D341Med (cell line): ENCODE measurements at places on chromosomes 4 and X.

DNA sequence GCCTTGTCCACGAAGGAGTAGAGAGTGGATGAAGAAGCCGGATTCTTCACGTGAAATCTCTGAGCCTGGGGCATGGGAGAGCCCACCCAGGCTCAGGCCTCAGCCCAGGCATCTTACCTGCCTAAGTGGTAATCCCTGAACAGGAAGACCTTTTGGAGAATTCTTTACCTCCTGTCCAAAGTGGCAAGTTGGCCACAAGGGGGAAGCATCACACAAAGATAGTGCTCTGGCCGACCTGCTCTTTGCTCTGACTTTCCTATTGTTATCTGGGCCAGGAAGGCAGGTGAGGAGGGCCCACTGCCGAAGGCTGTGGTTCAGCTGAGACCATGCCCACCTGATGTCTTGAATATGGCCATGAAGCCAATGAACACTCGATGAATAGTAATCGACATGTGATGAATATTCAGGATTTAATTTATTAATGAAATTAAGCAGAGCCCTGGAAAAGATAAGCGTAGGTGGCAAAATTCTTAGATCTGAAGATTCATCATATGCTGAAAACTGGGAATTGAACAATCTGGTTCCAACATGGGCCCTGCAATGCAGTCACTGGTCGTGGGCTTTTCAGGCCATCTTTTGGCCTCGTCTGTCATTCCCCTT is 93.8 kb downstream of the PDGFRA start:
- peak; percentile 65 for DNase-seq

- DNase-seq = no peak
Observed at GRCh38 chr4:56806666-56807065, 14.8 kb downstream of the SPINK2 start.

GRCh38 chrX:153394612-153395011 is 6.5 kb downstream of the PNMA6E start:
- DNase-seq = no peak

- DNase-seq = no peak
Observed at GRCh38 chr4:152164561-152164960, 371.3 kb downstream of the FBXW7 start.

DNA sequence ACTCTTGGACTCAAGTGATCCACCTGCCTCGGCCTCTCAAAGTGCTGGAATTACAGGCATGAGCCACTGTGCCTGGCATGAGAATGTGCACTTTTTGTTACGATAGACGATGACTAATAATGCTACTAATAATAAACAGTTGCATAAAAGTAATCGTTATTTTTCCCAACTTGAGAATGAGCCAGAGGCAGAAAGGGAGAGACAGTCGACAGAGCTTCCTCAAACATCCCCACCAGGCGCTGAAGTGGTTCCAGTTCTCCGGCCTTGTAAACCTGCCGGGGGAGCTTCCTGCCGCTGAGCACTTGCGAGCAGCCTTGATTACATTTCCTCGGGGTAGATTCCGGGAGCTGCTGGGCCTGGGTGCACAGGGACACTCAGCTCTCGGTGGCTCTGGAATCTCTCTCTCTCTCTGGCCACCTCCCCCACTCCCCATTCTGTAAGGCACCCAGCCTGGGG is 8.9 kb upstream of the HTRA3 start:
- DNase-seq = no peak

DNA sequence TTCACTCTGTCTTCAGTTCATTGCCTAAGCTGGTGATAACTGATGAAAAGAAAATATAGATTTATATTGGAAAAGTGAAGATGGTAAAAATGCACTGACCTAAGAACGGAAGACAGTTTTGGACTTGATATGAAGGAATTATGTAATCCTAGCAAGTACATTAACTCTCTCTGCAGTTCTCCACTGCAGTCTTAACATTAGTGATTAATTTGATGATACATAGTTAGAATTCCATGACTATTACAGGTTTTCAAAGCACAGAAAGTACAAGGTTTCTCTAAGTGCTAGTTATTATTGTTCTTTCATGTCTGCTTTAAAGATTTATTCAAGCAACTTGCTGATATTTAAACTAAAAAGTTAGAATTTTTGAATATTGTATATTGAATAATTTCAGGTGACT is 1591.7 kb upstream of the ADGRL3 start:
- DNase-seq = no peak

DNA sequence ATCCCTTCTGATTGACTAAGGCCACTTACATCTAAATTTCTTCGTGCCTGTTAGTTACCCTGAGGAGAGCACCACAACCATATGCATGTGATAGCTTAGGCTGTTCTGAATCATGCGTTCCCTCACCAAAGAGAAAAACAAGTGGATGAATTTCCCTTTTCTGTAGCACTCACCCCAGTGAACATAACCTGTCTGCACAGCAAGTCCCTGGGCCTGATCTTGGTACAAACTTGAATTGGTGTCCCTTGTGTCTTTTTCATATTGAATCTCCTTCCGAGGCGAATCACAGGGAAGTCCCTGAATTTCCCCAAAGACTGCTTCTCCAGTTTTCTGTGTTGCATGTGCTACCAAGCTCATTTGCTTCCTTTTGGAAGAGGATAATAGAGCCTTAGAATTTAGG is 100.4 kb downstream of the KLHL8 start:
- no peak for DNase-seq

GRCh38 chrX:57651169-57651919 is 28.7 kb downstream of the NLRP2B start:
- DNase-seq = no peak

- DNase-seq = no peak
Observed at GRCh38 chrX:6041630-6042029, 187.0 kb downstream of the NLGN4X start.

DNA sequence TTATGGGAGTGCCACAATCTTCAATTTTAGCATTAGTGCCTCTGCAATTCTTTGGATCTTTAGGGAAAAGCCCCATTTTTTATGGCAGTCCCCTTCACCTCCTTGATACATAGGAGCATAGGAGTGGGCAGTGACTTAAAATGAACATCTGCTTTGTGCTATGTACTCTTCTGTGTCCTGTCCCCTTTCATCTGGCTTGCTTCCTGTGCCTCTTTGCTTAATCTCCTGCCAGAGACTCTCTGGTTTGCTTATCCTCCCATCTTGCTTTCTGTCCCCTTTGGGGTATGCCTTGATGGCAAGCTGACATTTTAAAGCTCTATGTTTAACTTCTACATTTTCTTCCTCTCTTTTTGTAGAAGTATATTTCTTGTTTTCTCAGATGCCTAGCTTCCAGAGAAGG is 12.3 kb downstream of the PGK1 start:
- DNase-seq = no peak

- DNase-seq = no peak
Observed at GRCh38 chr4:136283977-136284376, 1248.3 kb downstream of the PCDH18 start.

- no peak for DNase-seq
Observed at GRCh38 chrX:65726715-65727114, 59.3 kb downstream of the MSN start.

DNA sequence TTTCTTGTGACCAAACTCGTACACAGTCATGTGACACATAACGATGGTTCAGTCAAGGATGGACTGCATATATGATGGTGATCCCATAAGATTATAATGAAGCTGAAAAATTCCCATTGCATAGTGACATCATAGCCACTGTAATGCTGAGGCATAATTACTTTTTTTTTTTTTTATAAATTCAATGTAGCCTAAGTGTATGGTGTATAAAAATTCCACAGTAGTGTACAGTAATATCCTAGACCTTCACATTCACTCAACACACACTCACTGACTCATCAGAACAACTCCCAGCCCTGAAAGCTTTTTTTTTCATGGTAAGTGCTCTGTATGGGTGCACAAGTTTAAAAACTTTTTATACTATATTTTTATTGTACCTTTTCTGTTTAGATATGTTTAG is 105.0 kb downstream of the AREG start:
- no peak for DNase-seq

GRCh38 chr4:186920483-186920882 is 196.8 kb upstream of the FAT1 start:
- DNase-seq = no peak

DNA sequence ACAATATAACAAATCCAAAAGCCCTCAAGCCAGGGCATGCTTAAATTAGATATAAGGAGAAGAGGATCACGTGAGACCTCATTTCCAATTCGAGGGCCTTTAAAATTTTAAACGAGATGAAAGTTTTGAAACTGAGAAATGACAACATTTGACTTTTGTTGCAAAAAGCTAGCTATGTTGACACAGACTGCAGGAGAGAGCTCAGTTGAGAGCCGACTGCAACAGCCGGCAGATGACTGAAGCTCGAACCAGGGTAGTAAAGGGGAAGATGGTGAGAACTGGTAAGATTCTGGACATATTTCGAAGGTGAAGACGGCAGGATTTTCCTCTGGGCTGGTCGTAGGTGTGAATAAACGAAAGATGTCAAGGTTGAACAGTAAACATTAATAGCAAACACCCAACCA is 773 bp downstream of the PRMT9 start:
- peak; percentile 41 for DNase-seq

DNA sequence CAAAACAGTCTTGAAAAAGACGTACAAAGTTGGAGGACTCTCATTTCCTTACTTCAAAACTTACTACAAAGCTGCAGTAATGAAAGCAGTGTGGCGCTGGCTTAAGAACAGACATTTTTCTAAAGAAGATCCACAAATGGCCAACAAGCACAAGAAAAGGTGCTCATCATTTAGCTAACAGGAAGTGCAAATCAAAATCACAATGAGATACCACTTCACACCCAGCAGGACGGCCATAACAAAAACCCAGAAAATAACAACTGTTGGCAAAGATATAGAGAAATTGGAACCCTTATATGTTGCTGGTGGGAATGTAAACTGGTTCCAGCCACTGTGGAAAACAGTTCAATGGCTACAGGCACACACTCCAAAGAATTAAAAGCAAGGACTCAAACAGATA is 3.3 kb downstream of the PDZD4 start:
- DNase-seq = no peak

GRCh38 chrX:103730796-103731493 is 20.2 kb downstream of the TMEM31 start:
- DNase-seq = peak; percentile 45

DNA sequence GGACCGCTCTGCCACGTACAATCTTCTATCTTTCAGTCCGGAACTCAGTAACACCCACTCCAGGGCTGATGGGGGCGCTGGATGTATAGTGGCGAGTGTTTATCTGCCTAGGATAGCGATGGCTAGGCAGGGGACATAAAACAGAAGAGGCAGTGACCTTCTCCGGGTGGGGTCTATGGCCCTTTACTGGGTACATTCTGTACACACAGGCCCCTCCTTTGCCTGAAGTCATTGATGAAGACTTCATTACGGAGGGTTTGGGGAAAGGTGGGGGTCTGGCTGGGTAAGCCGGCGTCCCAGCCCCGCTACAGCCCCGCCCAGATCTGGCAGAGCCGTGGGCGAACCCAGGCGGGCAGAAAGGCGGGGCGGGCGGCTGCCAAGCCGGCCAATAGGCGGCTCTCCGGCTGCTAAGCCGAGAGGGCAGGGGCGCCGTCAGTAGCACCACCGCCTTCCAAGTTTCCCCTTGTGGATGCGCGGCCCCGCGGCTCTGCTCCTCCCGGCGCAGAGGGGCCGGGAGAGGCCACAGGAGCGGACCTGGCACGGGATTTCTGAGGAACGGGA is at the start of gene CHST7:
CHST7 (plus strand) TSS at position 435 of the 561 bp plus-strand sequence. CDS start 167 bp downstream, outside the sequence.
- peak; percentile 87 for DNase-seq

DNA sequence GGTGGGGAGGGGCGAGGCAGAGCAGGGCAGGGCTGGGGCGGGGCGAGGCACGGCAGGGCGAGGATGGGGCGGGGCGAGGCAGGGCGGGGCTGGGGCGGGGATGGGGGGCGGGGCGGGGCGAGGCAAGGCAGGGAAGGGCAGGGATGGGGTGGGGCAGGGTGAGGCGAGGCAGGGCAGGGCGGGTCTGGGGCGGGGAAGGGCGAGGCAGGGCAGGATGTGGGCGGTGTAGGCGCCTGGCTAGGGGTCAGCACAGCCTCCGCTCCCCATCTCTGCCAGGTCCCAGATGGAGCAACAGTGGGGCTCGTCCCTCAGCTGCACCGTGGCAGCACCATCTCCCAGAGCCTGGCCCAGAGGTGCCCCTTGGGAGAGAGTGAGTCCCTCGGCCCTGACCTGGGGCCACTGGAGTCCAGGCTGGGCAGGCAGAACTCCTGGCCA is 4.2 kb upstream of the SRPK3 start:
- peak; percentile 47 for DNase-seq

- no peak for DNase-seq
Observed at GRCh38 chrX:120021927-120022326, 55.6 kb downstream of the RHOXF2B start.

DNA sequence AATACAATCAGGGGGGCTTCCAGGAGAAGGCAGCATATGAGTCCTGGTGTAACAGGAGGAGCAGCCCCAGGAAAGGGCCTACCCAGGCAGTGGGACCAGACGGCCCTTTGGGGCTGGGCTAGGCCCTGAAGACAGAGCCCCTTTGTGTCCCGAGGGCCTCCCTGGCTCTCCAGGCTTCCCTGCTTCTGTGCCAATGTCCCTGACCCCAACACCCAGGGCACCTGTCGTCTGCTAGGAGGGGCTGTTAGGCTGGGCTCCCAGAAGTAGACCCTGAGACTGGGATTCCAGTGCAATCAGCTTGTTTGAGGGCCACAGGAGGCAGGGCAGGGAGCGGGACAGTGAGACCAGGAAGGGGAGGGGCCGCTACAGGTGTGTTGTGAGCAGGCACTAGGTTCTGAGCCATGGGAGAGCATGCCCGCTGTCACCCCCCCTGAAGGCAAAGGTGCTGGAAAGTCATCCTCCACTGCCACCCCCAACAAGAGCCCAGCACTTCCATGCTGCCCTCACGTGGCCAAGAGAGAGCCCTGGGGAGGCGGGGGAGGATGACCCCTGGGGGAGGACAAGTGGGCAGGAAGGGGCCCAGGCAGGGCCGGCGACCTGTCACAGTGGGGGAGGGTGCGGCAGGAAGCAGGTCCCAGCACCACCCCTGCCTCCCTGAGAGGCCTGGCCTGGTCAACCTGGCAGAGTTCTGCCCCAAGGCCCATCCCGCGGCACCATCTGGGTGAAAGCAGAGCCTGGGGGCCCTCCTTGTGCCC is 64.8 kb downstream of the ADRA2C start:
- no peak for DNase-seq

- DNase-seq = no peak
Observed at GRCh38 chrX:43087830-43088229, 309.9 kb upstream of the PPP1R2C start.

DNA sequence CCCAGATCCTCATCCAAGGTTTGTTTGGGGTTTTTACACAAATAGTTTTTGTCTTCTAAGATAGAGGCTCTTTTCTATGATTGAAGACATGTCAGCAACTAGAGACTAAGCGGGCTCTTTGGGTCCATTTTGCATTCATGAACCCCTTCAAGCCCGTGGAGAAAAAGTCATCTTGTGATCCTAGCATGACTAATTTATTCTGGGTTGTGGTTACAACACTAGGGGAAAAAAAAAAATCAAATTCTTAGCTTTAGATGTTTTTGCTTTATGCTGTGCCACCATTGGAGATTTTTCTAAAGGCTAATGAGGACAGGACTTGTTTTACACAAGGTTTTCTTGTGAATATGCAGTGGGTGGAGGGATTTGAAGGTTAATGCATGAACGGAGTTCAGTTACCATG is 440.0 kb downstream of the PCDH7 start:
- DNase-seq = no peak

- DNase-seq = no peak
Observed at GRCh38 chr4:106629268-106629625, 260.7 kb upstream of the GIMD1 start.

GRCh38 chr4:86630629-86631028 is 36.5 kb downstream of the PTPN13 start:
- DNase-seq = peak; percentile 56
